ENCODE measurements at places on chromosomes 1 and 21.

DNA sequence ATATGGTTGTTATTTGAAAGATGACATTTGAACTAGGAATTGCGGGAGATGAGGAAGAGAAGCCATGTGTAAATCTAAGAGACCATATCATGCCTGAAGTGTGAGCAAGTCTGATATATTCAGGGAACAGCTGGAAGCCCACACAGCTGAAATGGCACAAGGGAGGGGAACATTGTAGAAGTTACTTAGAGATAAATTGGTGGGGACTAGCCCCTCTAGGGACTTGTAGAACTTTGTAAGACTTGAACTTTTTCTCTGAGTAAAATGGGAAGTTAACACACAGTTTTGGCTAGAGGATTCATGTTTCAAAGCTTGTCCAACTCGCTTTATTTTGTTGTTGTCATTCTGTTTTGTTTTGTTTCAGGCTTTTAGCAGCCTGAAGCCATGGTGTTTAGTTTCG, 216.4 kb downstream of the FMN2 start:
- DNase-seq: no peak

- no peak for DNase-seq
Observed at GRCh38 chr1:206952171-206952570, 5.9 kb upstream of the PIGR start.

DNA sequence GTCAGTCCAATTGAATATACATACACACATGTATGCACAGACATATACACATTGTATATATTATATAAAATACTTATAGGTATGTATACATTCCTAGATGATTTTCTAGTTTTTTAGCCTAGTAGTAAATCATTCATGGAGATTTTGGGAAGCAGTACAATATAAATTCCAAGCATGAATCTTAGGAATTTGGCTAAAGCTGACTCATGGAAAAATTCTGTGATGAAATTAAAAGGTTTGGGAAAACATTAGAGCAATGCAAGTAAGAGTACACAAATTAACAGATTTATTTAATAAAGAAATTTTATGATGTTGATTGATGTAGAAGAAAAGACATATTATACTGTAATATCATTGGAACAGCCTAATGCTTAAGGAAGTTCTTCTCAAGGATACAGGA, 43.7 kb upstream of the PTGFR start:
- no peak for DNase-seq

DNA sequence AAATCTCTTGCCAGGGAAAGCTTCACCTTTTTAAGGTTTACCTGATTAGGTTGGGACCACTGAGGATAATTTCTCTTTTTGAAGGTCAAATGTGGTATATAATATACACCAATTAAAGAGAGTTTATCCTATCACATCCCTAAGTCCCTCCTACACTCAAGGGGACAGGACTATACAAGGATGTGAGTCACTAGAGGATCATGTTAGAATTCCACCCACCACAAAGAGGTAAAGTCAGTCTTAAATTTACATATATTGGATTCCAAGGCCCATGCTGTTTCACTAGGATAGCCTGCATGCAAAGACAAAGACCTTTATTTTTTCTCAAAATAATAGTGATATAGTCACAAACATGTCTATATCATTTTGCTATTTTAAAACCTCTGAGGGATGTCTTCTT, 164.4 kb downstream of the GIPC2 start:
- no peak for DNase-seq

DNA sequence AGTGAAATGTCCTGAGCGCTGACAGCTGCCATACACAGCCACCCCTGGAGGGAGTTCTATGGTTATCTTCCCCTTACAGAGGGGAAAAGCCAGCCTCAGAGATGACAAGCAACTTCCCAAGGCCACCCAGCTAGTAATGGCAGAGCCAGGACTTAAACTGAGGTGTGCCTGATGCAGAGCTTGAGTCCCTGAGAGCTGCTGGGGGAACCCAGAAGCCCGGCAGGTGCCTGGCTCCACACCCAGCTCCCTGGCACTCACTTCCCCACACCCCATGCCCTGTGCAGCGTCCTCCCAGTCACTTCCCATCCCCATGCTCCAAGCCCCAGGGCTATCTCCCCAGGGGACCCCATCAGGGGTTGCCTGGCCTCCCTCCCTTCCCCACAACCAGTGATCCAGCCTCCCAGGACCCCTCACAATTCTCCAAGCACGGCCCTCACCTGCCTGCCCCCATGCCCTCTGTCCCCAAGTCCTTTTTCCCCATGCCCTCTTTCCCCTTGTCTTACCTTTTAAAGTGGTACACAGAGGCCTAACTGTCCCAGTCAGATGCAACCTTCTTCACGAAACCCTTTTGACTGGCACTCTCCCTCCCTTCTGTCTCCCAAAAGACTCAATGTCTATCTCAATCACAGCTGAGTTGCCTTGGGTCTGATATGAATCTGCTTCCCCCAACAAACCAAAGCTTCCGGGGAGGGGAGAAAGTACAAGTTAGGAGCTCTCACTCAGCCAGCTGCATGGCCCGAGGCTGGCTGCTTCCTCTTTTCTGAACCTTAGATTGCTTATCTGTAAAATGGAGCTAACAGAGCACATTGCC, 39.8 kb upstream of the LRP8 start:
- DNase-seq: peak; percentile 51

DNA sequence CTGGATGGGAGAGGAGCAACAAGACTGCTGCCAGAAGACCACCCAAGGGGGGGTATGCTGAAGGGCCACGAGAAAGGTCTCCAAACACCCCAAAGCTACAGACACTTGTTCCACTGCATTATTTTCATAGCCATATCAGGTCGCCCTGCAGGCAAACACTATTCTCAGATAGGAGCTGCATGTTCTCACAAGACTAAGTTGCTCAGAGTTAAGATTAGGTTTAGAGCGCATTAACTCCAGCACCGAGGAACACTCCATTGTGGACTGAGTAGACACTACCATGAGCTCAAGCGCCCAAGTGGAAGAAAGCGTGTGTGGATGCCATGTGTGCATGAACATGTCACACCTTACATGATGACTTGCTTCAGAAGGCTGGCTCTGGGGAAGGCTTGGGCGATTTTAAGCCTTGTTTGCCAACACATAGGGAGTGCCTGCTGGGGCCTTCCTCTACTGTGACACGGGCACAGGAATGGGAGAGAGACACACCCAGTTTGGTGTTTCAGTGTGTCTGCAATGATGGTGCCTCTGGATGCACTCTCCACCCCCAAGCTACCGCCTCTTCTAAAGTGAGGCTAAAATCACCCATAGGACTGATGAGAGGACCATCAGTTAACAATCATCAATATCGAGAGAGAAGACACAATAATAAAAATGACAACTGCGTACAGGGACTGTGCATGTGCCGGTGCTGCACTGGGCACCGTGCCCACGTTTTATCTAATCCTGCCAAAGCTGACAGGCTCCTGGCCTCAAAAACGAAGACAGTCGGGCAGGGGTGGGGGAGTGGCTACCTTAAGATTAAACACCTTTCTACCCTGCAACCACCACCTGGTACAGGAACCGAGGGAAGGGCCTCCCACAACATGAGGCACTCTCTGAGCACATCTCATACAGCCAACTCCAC, 34.9 kb downstream of the SSBP3 start:
- DNase-seq: no peak

DNA sequence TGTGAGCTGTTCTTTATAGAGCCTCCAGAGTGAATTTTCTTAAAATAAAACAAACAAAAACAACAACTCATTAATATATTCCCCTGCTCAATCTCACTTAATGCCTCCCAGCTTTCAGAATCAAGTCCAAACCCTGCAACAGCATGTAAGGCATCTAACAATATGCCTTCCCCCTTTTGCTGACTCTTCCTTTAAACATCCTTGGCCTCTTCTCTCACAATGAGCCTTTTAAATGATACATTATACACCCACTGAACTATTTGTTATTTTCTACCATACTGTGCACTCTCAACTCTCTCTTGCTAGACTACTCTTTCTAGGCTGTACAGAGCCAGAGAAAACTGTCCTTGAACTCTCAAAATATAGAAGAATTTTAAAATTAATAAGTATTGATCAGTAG, 115.2 kb upstream of the SNX7 start:
- DNase-seq: no peak

DNA sequence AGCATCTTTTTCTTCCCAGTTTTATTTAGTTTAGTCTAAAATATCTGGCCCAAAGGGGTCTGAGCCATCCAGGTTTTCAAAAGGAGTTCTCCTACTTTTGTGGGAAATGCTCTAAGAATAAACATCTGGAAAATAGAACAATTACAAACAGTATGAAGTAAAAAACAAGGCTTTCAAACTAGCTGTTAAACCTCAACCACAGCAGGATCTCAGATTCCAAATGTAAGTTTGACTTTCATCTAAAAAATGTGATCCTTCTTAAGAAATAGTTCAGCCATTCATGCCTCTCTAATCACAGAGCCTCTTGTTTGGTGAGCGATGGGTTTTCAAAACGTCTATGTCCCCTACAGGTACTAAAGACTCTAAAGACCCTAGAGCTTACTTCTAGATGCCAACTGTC, 413.5 kb downstream of the DUSP10 start:
- DNase-seq: no peak

DNA sequence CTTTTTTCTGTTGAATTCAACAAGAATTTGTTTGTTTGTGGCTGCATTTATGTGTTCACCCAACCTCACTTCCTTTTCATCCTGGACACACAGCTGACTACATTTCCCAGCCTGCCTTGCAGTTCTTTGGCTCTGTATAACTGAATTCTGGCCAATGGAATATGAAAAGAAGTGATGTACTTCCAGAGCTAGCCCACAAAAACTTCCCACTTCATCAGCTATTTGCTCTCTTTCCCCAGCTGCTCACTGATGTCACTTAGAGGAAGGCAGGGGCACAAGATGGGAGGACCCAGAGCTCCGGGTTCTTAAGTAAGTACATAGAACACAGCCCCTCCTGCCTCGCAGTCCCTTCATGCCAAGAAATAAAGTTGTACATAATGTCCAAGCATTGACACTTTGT, 235.0 kb upstream of the FGGY start:
- no peak for DNase-seq

DNA sequence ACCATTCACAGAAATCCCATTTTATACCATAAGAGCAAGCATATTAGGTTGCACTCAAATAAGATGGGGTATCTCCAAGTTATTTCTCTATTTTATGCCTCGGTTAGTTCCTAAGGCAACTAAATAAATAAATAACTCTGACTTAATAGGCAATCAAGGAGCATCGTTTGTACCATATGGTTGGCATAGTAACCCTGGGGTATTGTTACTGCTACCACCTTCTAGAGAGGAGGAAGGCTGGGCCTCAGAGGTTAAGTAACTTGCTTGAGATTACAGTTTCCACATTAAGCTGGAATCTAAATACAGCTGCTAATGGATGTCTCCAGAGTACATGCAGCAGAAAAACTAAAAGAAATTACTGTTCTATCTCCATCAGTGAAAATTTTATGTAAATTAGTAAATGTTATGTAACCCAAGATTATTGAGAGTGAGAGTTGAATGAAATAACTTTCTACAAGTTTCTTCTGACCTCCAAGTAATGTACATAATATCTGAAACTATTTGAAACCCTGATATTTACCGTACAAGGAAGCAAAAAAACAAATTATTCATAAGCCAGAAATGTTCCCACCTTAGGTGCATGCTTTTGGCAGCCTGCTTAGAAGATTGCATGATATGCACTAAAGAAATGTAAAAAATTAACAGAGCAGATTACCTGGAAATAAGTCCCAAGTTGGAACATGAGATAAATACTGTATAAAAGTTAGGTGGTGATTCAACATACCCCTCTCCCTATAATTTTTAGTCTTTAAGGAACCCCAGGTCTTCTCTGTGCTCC, 127.0 kb downstream of the CRB1 start:
- DNase-seq: no peak

DNA sequence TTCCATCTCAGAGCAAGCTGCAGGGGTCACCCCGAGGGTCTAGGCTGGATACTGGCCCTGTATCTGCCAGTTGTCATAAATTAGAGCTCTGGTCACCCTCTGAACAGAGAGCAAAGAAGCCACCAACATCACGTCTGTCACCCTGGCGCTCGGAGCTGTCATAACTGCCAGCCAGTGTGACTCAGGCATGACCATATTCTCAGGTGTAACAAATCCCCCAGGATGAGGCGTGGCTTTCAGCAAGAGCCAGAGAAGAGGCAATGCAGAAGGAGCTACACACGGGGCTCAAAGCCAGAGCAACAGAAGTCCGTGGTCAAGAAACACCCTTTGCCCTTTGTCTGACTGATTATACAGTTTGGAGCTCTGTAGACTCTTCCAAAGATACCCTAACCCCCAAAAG, 40.0 kb downstream of the PRAMEF20 start:
- DNase-seq: no peak

- DNase-seq: no peak
Observed at GRCh38 chr1:239944666-239945065, 147.0 kb upstream of the FMN2 start.
